Thoracic aorta (tissue), 2 donors: ENCODE measurements at places on chromosomes 6 and 20.

DNA sequence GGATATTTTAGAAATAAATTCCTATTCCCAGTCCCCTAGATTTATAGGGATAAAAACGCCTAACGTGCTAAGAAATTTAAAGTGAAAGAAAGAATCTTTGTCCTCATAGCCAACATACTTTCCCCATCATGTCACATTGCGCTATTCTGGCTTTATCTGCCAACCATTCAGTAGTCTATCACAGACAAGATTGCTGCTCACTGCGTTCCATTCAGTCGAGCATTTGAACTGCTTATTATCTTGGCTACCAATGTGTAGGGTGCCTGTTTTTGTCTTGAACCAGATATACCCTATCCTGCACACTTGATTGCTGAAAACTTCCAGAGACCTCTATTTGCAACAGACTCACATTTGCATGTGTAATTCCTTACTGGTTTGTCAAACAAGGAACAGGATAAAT lies 751.5 kb downstream of the EPHA7 start:
- DNase-seq = no peak

DNA sequence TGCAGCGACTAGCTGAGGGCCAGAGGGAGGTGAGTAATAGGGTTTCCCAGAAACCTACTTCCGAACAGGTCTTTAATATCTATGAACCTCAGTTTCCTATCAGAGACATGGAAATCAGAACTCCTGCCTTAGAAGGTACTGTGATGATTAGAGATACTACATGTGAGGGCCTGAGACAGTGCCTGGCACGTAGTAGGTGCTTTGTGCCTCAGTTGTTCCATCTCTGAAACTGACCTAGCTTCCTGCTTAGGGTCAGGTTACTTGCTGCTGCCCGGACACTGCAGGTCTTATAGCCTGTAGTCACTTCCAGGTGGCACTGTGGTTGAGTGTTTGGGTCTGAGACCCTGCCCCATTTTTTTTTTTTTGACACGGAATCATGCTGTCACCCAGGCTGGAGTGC lies 20.9 kb downstream of the RAB44 start:
- no peak for DNase-seq

GRCh38 chr6:47455533-47456209 lies 21.9 kb upstream of the CD2AP start:
- DNase-seq = no peak

DNA sequence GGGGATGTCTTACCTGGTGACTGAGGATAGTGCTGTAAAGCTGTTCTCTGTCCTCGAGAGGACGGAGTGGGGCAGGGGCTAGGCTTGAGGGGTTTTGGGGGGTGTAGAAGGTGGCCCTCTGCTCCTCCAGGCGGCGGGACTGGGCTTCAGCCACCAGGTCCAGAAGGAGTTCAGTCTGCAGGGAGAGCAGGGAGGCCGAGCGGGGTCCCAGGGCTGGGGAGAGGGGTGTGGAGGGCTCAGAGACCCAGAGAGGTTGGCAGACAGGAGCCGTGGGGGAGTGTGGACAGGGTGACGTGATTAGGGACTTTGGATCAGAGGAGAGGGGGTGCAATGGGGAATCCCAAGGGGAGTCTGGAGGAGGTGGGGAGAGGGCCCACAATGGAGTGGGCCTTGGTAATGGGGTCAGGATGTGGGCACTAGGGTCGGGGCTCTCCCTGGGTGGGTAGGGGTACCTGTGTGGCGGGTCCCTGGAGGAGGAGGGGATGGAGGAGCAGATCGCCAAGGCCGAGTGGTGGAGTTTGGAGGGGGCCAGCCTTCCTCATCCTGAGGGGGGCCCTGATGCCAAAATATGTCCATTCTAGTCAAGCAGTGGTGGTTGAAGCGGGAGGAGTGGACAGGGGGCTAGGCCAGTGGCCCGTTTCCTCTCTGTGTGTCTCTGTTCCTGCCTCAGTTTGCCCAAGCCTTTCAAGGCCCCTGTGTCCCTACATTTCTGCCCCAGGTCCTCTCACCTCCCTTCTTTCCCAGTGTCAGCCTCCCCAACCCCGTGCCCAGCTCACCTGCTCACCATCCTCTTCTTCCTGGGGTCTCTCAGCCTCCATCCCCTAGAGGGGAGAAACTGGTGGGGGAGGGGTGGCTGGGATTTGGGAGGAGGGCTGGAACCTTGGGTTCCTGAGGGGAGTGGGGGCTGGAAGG lies 491 bp downstream of the GPSM3 start:
- no peak for DNase-seq

DNA sequence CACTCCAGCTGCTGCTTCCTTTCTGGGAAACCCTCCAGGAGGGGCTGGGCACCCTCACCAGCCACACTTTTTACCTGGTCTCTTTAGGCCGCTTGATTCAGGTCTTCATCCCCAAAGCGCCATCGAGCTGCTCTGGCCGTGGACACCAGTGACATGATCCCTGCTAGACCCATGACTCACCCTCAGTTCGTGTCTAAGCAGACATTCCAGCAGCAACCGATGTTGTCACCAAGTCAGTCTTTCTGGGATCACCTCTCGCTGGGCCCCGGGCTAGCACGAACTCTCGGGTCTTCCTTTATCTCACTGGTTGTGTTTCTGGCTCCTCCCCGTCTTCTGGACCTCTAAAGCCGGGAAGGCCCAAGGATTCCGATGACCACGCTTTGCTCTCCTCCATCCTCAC lies 43.0 kb upstream of the GPR31 start:
- no peak for DNase-seq

DNA sequence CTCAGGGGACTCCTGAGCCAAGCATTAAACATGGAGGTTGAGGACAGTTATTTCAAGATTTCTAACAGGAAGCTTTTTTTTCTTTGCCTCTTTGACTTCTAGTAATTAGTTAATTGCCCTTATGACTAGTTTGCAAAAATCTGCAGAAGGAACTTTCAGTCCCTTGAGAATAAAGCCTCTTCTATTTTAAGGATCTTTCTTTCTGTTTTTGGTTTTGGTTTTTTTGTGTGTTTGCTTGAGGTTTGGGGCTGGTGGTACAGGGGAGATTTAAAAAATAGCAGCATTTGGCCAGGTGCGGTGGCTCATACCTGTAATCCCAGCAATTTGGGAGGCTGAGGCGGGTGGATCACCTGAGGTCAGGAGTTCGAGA lies 259.3 kb downstream of the BMP7 start:
- no peak for DNase-seq

DNA sequence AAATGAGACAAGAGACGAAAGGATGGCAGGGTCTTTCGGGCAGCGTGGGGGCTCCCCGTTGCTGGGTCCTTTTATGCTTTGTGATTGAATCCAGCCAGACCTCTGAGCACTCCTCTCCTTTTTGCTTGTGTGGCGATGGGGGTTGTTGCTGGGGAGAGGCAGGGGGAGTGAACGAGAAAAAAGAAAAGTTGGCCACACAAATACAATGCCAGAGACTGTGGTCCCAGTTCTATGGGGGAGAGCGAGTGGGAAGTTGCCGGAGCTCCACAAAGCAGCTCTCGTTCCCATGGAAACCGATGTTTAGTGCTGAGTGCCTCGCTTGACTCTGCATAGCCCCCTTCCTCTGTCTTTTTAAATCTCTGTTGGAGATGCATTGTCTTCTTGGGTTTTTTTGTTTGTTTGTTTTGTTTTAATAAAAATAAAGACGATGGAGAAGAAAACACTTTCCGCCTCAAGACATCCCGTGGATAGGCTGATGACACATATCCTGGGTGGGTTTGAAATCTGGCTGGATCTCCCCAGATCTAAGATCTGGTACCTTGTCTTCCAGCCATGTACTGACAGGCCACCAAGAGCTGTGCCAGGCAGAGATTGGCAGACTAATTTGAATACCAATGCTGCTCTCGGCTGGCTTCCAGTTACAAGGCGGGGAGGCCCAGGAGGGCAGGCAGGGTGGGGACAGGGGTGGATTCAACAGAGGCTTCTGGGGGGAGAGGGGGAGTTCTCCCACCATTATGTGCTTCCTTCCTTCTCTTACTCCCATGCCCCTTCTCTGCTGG lies 529.3 kb downstream of the QKI start:
- no peak for DNase-seq

- DNase-seq = no peak
Observed at GRCh38 chr20:59751075-59751711, 146.9 kb downstream of the PHACTR3 start.

- DNase-seq = no peak
Observed at GRCh38 chr6:118277631-118278030, 270.5 kb upstream of the PLN start.

GRCh38 chr6:169177516-169178166 lies 76.0 kb downstream of the THBS2 start:
- DNase-seq = no peak
